Omental fat pad (tissue), 4 donors: ENCODE measurements at places on chromosomes 6 and 20. TPM values are rescaled to one million over a fixed set of nuclear protein-coding genes. Genes with fewer than 3 reads are reported as not detected.

DNA sequence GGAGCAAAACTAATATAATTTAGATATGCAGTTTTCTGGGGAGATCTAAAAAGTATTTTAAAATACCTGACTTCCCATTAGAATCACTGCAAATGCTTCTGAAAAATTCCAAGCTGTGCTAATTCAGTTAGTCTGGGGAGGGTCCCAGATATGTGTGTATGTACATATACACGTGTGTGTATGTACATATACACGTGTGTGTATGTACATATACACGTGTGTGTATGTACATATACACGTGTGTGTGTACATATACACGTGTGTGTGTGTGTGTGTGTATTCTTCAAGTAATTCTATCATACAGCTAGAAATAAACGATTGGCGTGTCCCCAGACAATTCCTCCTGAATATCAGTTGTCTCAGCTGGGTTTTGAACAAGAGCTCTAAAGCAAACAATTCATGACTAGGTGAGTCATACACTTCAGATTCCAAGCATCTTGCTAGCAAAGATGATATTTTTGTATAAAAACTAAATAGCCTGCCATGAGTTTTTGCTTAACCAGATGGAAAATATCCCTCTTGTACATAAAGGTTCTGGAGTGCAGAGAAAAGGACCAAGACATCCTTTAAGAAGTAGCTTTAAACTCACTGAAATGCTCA lies 58.2 kb downstream of the SPACA1 start:
- DNase-seq = no peak

Gene NKAIN2
- not detected for total RNA-seq

DNA sequence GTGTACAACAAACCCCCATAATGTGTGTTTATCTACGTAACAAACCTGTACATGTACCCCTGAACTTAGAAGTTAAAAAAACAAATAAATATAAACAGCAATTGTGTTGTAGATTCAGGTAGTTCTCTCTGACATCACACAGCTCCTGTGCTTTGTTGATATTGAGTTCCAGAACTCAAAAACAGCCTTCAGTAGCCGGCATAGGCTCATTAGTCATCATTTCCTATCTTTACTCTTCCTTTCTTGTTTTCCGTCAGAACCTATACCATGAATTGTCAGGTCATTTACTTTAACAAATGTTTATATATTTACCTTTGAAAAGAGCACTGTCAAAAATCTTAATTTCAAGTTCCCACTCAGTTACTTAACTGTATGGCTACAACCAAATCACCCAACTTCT lies 88.8 kb downstream of the ADTRP start:
- DNase-seq = no peak

Gene RSPH4A
- total RNA-seq = not detected

DNA sequence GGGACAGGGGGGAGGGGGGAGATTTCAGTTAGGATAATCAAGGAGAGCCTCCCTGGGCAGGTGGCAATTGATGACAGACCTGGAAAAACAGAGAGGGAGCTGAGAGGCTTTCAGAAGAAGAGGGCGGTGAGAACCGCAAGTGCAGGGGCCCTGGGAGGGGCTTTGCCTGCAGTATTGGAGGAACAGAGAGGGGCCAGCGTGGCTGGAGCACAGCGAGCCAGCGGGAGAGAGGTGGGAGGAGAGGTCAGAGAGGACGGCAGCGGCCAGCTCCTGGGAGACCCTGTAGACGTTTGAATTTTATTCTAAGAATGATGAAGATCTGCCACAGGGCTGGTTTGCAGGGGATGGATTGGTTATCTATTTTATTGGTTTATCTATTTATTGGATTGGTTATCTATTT lies 34.5 kb upstream of the NOL4L start:
- DNase-seq = no peak

DNA sequence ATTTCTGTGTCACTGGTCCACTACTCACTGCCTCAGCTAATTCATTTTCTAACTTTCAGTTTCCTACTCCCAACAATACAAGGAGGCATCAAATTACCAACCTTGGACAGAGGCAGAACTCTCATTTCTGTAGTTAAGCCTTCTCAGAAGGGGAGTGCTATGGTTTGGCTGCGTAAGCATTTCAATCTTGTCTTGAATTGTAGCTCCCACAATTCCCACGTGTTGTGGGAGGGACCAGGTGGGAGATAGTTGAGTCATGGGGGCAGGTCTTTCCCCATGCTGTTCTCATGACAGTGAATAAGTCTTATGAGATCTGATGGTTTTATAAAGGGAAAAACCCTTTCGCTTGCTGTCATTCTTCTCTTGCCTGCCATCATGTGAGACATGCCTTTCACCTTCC lies 22.9 kb downstream of the HLA-DRA start:
- no peak for DNase-seq
